BE2C (cell line): ENCODE measurements at places on chromosomes 2 and 18.

- DNase-seq = no peak
These were observed 187.8 kb upstream of the MEX3C start for GRCh38 chr18:51385270-51385669.

DNA sequence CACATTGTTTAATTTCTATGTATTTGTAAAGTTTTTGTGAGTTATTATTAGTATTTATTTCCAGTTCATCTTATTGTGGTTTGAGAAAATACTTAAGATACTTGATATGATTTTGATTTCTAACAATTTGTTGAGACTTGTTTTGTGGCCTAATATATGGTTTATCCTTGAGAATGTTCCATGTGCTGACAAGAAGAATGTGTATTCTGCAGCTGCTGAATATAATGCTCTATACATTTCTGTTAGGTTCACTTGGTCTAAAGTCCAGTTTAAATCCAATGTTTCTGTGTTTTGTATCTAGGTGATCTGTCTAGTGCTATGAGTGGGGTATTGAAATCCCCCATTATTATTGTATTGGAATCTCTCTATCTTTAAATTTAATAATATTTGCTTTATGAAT lies 201.3 kb downstream of the FSIP2 start:
- DNase-seq = no peak

DNA sequence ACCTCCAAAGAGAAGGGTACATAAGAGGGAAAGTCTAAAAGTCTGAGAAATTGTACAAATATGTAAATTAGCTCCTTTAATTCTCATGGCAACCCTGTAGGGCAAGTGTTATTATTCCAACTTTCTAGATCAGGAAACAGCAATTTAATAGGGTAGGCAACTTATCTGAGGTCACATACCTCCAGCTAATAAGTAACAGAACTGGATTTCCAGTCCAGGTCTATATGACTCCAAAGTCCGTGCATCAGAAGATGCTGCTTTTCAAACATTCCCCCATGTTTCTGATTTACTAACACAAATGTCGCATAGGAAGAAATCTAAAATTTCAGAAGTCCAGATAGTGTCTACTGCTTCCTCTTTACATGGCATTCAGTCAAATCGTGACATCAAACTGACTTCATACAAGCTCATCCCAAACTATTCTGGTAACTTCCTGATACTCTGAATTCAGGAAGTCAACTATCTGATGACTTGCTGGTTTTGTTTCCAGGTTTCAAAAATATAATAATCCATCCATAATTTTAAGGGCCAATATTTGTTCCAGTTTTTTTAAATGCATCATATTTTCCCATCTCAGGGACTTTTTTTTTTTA lies 419.3 kb upstream of the ACVR2A start:
- DNase-seq = no peak

DNA sequence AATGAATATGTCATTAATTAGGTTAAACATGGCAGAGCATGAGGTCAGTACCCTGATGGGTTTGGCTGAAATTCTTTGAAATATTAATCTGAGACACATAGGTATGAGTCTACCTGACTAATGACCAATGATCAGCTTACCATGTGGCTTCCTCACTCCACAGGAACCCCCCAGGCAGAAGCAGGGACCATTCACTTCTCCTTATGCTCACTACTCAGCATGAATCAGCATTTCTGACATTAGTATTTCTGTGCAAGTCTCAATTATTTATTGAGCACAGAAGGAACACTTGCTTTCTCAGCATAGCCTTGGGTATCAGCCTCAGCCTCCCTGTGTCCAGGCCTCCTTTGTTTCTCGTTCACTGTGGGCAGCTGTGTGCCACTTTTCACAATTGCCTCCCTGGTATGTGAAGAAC lies 9.3 kb upstream of the KCNE4 start:
- DNase-seq = no peak
